ENCODE measurements at places on chromosomes 1 and 21.

- DNase-seq = no peak
These were observed 25.3 kb downstream of the RBM11 start for GRCh38 chr21:14241297-14241696.

DNA sequence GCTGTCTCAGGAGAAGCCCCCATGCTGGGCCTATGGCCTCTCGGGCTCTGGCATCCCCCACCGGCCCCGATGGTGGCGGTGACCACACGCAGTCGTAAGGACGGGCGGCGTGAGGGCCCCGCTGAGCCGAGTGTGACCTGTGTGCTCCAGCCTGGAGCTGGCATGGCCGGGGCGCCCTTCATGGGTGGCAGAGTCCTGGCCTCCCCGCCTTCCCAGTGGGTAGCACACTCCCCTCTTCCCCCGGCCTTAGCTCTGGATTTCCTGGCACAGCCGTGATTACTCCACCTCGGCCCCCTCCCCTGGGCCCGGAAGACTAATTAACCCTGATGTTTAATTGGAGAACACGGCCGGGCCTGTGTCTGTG is 44.6 kb downstream of the SLX9 start:
- no peak for DNase-seq

DNA sequence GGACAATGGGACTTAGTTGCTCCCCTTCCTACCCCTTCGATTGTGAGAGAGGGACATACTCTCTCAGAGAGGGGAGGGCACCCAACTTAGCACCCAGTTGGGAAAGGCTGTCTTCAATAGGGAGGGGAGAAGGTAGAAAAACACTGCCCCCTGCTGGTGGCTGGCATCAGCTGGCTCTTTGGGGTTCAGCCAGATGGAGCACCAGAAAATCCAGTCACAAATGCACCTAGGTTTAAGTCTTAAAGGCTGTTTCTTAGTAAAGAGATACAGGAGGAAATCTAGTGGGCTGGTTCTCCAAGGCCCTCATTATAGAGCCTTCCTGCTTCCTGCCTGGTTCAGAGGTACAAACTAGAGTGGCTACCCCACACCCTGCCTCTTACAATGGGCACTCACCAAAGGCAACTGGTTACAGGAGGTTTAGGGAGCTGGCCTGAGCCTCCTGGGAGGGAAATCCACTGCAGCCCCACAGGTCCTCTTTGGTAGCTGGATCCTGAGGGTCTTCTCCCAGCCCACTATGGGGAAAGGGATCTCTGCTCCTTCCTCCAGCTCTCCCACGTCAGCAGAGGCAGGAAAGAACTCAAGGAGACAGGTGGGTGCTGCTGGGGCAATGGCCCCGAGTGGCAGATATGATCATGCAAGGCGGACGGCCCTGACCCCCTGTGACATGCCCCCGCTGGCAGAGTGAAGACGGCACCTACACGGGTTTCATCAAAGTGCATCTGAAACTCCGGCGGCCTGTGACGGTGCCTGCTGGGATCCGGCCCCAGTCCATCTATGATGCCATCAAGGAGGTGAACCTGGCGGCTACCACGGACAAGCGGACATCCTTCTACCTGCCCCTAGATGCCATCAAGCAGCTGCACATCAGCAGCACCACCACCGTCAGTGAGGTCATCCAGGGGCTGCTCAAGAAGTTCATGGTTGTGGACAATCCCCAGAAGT is 28.3 kb downstream of the EIF2D start:
- DNase-seq = peak; percentile 56

DNA sequence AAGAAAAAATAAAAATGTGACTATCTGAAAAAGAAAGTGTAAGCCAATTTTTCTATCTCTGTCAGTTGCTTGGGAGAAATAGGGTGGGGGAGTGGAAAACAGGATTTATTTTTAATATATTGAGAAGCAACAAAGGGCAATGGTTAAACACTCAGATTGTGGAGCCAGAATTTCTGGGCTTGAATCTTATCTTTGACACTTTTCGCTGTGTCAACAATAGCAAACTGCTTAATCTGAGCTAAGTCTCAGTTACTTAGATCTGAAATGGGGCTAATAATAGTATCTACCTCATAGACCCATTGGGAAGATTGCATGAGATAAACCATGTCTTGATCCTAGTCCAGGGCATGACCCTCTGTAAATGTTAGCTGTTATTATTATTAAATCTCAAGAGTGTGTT is 468.1 kb downstream of the ADGRL2 start:
- no peak for DNase-seq

GRCh38 chr1:34275150-34275549 is 98.4 kb downstream of the C1orf94 start:
- DNase-seq = no peak

DNA sequence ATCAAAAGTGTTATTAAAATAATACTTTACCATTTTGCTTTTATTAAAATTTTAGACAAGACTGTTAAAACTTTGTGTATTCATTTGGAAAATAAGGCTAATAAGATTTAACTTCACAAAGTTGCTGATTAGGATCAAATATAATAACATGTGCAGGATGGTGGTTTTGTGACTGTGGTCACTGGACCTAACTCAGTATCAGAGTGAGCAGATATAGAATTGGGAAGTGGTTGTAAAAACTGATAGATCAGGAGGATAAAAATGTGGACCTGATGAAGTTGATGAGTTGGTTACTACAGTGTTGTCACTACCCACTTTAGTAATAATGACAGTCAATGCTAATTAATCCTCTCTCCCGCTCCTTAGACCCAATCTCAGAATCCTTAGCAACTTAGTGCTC is 186.4 kb downstream of the AKT3 start:
- DNase-seq = no peak

GRCh38 chr1:91872559-91873081 is 13.3 kb downstream of the TGFBR3 start:
- DNase-seq = no peak

GRCh38 chr1:31959521-31960340 is 21.6 kb upstream of the PTP4A2 start:
- DNase-seq = no peak
